ENCODE measurements at places on chromosomes 2 and 18. TPM values are rescaled to one million over a fixed set of nuclear protein-coding genes. Genes with fewer than 3 reads are reported as not detected.

- DNase-seq, result no peak
- no peaks in the 10 kb centered on the region for H3K36me3 ChIP-seq
- H3K4me1 ChIP-seq, result no peaks in the 10 kb centered on the region
- no peaks in the 10 kb centered on the region for H3K27me3 ChIP-seq
These were observed 156.7 kb downstream of the SLC4A10 start for GRCh38 chr2:161780881-161781280.

- no peak for DNase-seq
- H3K4me1 ChIP-seq, result no peaks in the 10 kb centered on the region
- no peaks in the 10 kb centered on the region for H3K36me3 ChIP-seq
- H3K27me3 ChIP-seq, result no peaks in the 10 kb centered on the region
- no peak overlapping the region for H3K27ac ChIP-seq
These were observed 89.0 kb upstream of the KCTD1 start for GRCh38 chr18:26637324-26637723.

- no peaks in the 10 kb centered on the region for H3K27me3 ChIP-seq
- H3K4me1 ChIP-seq, result peaks cover 26% of the 10 kb centered on the region
- H3K4me3 ChIP-seq, result no peak overlapping the region
- no peak for DNase-seq
- peaks cover 8% of the 10 kb centered on the region for H3K36me3 ChIP-seq
These were observed 113.5 kb downstream of the PHLPP1 start for GRCh38 chr18:62828852-62829251.

DNA sequence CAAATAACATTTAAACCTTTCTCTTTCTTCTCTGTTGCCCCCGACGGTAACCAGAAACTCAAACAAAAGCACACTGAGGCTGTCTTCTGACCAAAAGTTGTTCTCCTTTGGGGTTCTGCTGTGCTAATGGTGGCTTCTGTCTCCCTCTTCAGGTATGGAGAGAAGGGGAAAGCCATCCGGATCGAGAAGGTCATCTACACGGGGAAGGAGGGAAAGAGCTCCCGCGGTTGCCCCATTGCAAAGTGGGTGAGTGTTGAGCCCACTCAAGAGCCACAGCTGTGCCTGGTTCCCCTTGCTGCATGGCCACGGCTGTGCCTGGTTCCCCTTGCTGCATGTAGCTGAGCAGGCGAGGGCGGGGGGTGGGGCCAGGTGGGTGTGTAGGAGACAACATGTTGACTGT, 67.4 kb downstream of the BOLA3 start:
- H3K27me3 ChIP-seq, result no peaks in the 10 kb centered on the region
- H3K36me3 ChIP-seq, result peaks cover 14% of the 10 kb centered on the region
- peaks cover 21% of the 10 kb centered on the region for H3K4me1 ChIP-seq

Gene TUBA3E
- not detected for total RNA-seq

Gene REEP1
- total RNA-seq, result 1.8 TPM

DNA sequence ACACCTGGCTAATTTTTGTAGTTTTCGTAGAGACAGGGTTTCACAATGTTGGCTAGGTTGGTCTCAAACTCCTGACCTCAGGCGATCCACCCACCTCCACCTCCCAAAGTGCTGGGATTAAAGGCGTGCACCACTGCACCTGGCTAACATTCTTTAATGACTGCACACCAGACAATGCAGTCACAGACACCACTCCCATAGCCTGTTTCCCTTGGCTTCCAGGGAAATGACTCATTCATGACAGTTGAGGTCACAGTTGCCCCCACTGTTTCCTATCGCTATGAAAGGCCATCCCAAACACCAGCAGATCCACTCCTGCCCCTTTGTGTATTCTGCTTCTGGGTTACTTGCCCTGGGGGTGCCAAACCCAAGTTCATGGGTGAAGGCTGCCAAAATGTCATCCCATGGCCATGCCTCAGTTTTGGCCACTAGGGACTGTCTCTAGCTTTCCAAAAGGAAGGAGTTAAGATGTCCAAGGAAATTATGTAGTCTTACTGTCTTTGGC, 8.7 kb downstream of the CHMP1B start:
- no peaks in the 10 kb centered on the region for H3K27me3 ChIP-seq
- no peak for DNase-seq
- no peak overlapping the region for H3K27ac ChIP-seq
- no peaks in the 10 kb centered on the region for H3K36me3 ChIP-seq
- no peak overlapping the region for H3K4me3 ChIP-seq
- peaks cover 32% of the 10 kb centered on the region for H3K4me1 ChIP-seq

- no peak for DNase-seq
- H3K36me3 ChIP-seq, result peaks cover 2% of the 10 kb centered on the region
- no peak overlapping the region for H3K4me3 ChIP-seq
- peaks cover 16% of the 10 kb centered on the region for H3K4me1 ChIP-seq
These were observed 36.7 kb downstream of the TTC39C start for GRCh38 chr18:24051031-24051947.

GRCh38 chr2:211981451-211981850, 557.2 kb downstream of the ERBB4 start:
- H3K36me3 ChIP-seq, result no peaks in the 10 kb centered on the region
- H3K27me3 ChIP-seq, result no peaks in the 10 kb centered on the region
- DNase-seq, result no peak
- H3K27ac ChIP-seq, result no peak overlapping the region
- H3K4me1 ChIP-seq, result no peaks in the 10 kb centered on the region

DNA sequence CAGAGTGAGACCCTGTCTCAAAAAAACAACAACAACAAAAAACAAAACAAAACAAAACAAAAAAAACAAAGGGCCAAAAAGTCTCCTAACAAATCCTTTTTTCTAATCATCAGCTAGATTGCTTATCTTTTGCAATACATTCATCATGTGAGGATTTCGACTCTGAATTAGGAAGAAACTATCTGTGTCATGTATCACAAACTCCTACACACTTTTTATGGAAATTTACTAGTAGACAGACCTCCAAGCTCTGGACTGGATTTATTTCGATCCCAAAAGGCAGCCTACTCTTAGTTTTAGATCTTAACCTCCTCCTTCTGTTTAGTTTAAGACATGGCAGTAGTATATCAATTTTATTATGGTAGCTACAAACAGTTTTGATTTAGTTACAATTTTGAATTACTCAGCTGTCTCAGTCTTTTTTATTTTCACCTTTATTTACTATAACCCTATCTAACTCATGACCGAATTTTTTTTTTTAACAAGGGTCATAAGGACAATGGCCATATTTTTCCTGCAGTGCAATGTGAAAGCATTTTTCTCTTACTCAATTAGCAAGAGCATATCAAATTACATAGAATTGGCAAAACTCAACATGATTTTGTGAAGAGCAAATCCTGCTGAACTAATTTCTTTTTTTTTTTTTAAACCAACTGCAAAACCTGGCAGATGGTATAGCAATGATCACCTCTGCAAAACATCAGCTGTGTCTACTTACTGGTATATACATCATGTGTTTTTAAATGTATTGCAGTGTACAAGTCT, 10.7 kb upstream of the CCDC88A start:
- no peaks in the 10 kb centered on the region for H3K36me3 ChIP-seq
- peak overlapping the region; percentile 47 for H3K27ac ChIP-seq
- peaks cover 11% of the 10 kb centered on the region for H3K4me1 ChIP-seq
- no peaks in the 10 kb centered on the region for H3K27me3 ChIP-seq
- DNase-seq, result no peak

DNA sequence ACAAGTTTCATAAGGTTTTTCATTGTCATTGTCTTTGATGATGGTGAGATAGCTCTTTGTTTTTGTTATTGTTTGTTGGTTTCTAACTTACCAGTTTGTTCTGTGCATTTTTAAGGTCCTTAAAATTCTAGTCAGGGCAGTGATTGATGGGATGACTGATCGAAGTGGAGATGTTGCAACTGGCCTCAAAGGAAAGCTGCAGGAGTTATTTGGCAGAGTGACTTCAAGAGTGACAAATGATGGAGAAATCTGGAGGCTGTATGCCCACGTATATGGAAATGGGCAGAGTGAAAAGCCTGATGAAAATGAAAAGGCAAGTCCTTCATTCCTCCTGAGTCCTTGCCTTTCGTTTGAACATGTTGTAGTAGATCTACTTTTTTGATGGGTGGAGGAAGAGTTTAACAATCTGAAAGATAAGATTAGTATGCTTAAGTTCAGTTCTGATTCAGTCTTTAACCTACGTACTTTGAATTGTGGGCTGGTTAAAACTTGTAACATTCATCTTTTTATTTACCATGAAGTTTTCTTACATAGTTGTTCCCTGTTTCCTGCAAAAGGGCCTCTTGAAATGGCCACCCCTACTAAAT, 135.8 kb upstream of the LTBP1 start:
- peaks cover 17% of the 10 kb centered on the region for H3K4me1 ChIP-seq
- H3K36me3 ChIP-seq, result peaks cover 10% of the 10 kb centered on the region
- H3K27me3 ChIP-seq, result no peaks in the 10 kb centered on the region
- no peak for DNase-seq

Gene PDE11A
- total RNA-seq, result 25.6 TPM

Gene FBXO41
- 8.1 TPM for total RNA-seq

DNA sequence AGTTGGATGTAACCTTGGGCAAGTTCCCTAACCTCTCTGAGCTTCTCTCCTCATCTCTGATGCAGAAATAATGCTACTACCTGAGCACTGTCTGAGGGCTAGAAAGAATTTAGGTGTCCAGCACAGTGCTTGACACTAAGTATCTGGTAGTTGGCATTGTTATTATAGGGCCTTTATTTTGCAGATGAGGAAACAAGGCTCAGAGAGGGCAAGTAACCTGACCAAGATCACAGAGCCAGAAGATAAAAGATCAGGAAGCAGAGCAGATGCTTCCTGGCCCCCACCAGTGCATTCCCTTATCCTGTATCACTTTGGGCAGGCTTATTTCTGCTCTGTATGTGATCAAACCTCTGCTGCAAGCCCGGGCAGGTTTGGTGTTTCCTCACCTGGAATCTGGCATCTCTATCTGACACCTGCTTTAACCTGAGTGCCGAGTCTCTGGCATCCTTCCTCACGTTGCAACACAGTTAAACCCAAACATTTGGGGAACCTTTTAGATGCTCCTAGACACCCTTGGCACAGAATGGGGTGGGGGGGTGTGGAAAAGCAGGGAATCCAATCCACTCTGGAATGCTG, 69.9 kb downstream of the PLB1 start:
- peaks cover 9% of the 10 kb centered on the region for H3K4me1 ChIP-seq
- H3K4me3 ChIP-seq, result peak overlapping the region; percentile 89
- no peak overlapping the region for H3K27ac ChIP-seq
- H3K27me3 ChIP-seq, result peaks cover 1% of the 10 kb centered on the region

DNA sequence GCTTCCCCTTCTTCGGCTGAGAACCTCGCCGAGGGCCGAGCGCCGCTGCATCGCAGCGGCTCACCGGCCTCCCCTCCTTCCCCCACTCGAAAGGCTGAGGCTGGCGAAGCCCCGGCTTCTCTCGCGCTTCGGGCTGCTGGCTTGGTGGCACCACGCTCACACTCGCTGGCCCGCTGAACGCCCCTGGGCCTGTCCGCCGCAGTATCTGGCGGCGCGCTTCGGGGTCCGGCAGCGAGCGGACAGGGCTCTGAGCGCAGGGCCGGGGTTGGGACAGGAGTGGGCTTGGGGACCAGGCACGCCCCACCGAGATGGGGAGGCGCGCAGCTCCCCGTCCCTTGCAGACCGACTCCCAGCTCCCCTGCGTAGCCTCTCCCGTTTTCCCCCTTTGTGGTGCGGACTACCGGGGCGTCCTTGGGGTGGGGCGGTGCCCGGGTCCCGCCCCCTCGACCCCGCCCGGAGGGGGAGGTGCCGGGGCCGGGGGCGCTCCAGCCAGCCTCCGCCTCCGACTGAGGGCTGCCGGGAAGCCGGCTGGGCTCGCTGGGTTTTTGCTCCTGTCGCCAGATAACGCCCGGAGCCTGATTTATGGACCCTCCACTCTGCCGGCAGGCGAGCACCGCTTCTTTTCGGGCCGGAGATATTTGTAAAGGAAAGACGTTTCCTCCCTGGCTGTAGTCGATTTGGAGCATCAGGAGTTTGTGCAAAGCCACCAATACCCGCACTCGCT, 3.8 kb downstream of the GBX2 start:
- peaks cover 24% of the 10 kb centered on the region for H3K4me1 ChIP-seq
- peak; percentile 64 for DNase-seq
- peaks cover 83% of the 10 kb centered on the region for H3K27me3 ChIP-seq

DNA sequence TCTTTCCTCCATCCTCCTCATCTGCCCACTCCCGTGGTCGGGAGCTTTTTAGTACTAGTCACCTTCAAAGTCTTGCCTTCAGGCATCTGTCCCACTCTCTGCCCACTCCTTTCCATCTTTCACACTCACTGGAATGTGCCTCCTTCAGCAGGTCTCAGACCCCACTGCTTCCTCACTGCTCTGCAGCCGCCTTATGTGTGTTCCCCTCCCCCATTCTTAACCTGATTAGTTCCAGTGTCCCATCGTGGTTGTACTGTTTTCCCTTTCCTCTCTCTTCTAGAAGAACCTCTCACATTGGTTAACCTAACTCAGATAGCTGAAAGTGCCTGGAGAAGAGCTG, 3.0 kb downstream of the ARMC9 start:
- H3K27ac ChIP-seq, result no peak overlapping the region
- no peaks in the 10 kb centered on the region for H3K27me3 ChIP-seq
- peaks cover 31% of the 10 kb centered on the region for H3K4me1 ChIP-seq
- H3K36me3 ChIP-seq, result peaks cover 28% of the 10 kb centered on the region
- DNase-seq, result no peak

GRCh38 chr2:120231564-120231973, 8.4 kb upstream of the TMEM185B start:
- no peak for DNase-seq
- H3K4me3 ChIP-seq, result no peak overlapping the region
- peaks cover 21% of the 10 kb centered on the region for H3K27me3 ChIP-seq
- no peaks in the 10 kb centered on the region for H3K36me3 ChIP-seq

DNA sequence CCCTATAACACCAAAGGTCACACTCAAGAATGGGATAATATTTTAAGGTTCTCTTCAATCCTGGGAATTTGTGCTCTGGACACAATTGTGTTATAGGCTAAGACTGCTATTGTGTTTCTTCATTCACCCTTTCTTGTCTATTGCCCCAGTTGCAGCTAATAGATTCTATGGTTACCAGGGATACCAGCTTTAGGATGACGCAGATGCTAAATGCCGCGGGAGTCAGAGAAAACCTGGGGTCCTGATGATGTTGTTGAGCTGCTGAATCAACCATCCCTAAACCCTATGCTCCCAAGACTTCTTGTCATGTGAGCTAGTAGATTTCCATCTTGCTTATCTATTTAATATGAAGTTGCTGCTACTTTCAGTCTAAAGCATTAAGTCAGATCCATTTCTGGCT, 5.4 kb downstream of the CRYGD start:
- no peaks in the 10 kb centered on the region for H3K27me3 ChIP-seq
- DNase-seq, result no peak
- no peak overlapping the region for H3K4me3 ChIP-seq
- H3K4me1 ChIP-seq, result no peaks in the 10 kb centered on the region

- no peaks in the 10 kb centered on the region for H3K4me1 ChIP-seq
- H3K4me3 ChIP-seq, result no peak overlapping the region
- no peak for DNase-seq
- H3K36me3 ChIP-seq, result no peaks in the 10 kb centered on the region
- no peak overlapping the region for H3K27ac ChIP-seq
These were observed 113.6 kb upstream of the NXPH2 start for GRCh38 chr2:138893746-138894145.

Gene ALMS1
- total RNA-seq, result 40.6 TPM

- H3K4me3 ChIP-seq, result no peak overlapping the region
- H3K36me3 ChIP-seq, result no peaks in the 10 kb centered on the region
- H3K27me3 ChIP-seq, result peaks cover 60% of the 10 kb centered on the region
- DNase-seq, result no peak
- H3K27ac ChIP-seq, result no peak overlapping the region
These were observed 196.7 kb downstream of the SH3BP4 start for GRCh38 chr2:235148201-235149170.

- no peaks in the 10 kb centered on the region for H3K27me3 ChIP-seq
- H3K4me1 ChIP-seq, result peaks cover 9% of the 10 kb centered on the region
- no peaks in the 10 kb centered on the region for H3K36me3 ChIP-seq
- H3K4me3 ChIP-seq, result no peak overlapping the region
- DNase-seq, result no peak
- no peak overlapping the region for H3K27ac ChIP-seq
These were observed 42.9 kb downstream of the QPCT start for GRCh38 chr2:37387148-37387835.

- peaks cover 39% of the 10 kb centered on the region for H3K4me1 ChIP-seq
- H3K27me3 ChIP-seq, result no peaks in the 10 kb centered on the region
- no peak overlapping the region for H3K27ac ChIP-seq
- no peak overlapping the region for H3K4me3 ChIP-seq
These were observed 128.0 kb downstream of the OLA1 start for GRCh38 chr2:174120346-174120745.
